ENCODE measurements at places on chromosomes 12 and 14.

- peak; percentile 18 for DNase-seq
Observed at GRCh38 chr12:70733385-70733784, 96.2 kb upstream of the PTPRB start.

GRCh38 chr12:116656306-116656705, 81.6 kb downstream of the SPRING1 start:
- no peak for DNase-seq

GRCh38 chr14:56324856-56325699, 206.9 kb downstream of the PELI2 start:
- DNase-seq: no peak

- no peak for DNase-seq
Observed at GRCh38 chr14:50148799-50149198, 32.4 kb upstream of the VCPKMT start.

GRCh38 chr14:69716478-69717187, 50.3 kb upstream of the SRSF5 start:
- no peak for DNase-seq

DNA sequence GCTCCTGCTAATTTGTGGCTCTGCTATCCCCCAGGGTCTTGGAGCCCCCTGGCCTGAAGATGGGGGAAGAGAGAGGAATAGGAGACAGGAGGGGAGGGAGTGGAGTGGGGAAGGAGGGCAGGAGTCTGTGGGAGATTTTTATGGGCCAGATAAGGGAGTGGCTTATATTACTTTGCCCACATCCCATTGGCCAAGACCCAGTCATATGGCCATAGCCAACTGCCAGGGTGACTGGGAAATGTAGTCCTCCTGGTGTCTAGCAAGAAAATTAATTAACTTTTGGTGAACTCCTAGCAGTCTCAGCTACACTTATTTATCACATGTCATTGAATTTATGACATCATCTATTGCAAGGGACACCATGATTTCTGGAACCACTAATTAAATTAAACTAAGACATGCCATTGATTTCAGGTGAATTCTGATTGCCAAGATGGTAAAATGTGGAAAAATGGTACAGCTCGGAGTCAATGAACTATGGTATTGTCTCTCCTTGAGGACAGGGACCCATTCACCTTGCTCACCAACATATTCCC, 50.3 kb downstream of the ESRRB start:
- DNase-seq: no peak

- peak; percentile 4 for DNase-seq
Observed at GRCh38 chr14:58107947-58108552, 44.0 kb downstream of the ARMH4 start.

- DNase-seq: no peak
Observed at GRCh38 chr14:89702876-89703200, 251.7 kb downstream of the EFCAB11 start.

DNA sequence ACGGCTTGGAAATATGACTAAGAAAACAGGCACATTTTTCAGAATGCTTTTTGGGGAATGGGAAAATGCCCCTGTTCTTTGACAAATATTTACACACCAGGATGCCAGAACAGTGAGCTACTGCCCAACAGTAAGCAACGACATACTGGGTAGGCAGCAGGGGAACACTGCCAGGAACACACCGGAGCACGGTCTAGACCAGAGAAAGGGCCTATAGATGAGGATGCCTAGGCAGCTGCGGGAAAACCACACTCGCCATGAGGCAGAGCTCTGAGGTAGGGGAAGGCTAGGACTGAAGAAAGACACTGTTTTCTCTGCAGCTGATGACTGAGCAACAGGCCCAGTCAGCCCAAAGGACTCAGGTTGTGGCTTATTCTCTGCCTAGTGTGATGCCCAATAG, 45.9 kb upstream of the COL2A1 start:
- DNase-seq: no peak

GRCh38 chr14:75370416-75371205, 57.2 kb upstream of the JDP2 start:
- DNase-seq: no peak

GRCh38 chr14:103008768-103009357, 48.5 kb downstream of the CDC42BPB start:
- no peak for DNase-seq
